ENCODE measurements at places on chromosomes 5 and 9.

DNA sequence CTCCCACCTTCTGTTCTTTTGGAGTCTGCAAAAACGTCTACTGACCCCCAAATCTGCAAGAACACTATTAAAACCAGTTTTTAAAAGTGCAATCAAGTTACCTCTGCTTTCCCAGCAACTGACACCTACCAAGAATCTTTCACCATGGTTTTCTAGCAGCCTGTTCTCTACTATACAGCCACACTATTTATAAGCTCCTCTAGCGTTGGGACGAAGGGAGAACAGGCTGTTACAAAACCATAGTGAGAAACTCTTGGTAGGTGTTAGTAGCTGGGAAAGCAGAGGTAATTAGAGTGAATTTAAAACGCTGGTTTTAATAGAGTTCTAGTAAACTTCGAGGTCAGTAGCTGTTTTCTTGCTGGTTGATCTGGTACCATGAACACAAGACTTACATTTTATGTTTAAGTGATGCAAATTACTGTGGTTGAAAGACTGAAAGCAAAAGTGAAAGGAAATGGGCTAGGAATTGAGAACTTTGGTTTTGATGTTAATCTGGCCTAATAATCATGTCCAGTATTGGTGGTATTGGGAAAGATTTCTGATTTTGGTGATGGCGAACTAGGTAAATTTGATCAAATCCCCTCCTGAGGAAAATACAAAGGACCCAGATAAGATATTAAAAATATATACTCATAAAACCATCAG lies 5.3 kb downstream of the MROH2B start:
- no peak for DNase-seq

- DNase-seq: no peak
Observed at GRCh38 chr5:178768371-178769260, 38.2 kb upstream of the ZNF354A start.

- DNase-seq: no peak
Observed at GRCh38 chr5:143758750-143759149, 53.2 kb upstream of the HMHB1 start.

DNA sequence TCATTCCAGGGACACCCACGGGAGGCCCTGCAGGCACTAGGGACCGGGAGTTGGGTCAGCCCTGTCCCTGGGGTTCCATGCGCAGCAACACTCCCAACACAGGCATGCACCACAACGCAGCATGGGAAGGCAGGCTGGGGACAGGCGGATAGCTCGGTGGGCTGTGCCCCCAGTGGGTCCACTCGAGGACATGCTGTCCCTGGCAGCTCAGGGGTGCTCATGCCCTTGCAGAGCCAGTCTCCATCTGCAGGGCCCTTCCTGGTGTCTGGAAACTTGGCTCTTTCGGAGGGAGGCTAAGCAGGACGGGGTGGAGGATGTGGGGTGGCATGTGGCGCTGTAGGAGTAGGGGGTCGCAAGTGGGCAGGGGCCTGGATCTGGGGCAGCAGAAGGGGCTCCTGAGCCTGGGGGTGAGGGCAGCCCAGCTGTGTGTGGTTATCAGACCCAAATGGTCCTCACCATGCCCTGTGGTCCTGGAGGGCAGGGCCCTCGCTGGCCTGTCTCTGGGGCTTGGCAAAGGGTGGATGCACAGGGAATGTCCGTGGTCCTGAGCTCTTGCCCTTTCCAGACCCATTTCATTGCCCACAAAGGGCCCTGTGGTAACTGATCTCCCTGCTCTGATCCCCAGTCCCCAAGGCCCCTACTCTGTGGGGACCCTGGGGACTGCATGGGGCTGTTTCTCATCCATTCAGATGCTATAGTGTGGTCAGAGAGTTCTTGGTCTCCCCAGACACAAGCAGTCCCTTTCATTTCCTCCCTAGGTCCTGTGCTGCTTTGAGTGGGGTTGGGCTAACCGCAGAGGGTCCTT lies 90.3 kb upstream of the PHYKPL start:
- DNase-seq: no peak

- no peak for DNase-seq
Observed at GRCh38 chr5:158492136-158492535, 607.6 kb downstream of the EBF1 start.

- DNase-seq: no peak
Observed at GRCh38 chr9:26567976-26568375, 324.6 kb downstream of the CAAP1 start.

GRCh38 chr9:250039-250438 lies 35.4 kb downstream of the DOCK8 start:
- no peak for DNase-seq

GRCh38 chr5:122390694-122391093 lies 78.7 kb downstream of the SNCAIP start:
- no peak for DNase-seq

- no peak for DNase-seq
Observed at GRCh38 chr5:60399507-60399906, 300.5 kb downstream of the DEPDC1B start.

DNA sequence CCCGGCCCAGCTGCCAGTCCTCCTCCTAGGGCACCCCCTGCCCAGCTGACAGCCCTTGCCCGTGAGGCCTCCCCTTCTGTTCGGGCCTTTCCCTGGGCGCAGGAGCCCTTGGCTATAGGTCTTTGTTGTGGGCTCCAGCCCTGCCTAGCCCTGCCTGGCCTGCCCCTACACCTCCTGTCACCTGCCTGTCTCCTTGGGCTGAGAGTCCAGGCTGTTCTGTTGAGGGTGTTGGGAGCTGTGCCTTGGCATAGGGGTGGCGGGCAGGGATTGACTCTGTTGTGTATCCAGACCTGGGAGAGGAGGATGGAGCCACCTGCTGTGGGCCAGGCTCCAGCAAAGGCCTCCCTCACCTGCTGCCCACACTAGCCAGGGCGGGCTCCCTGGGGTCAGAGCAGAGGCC lies 11.6 kb downstream of the FCN2 start:
- no peak for DNase-seq

GRCh38 chr9:123250504-123250903 lies 17.9 kb downstream of the STRBP start:
- DNase-seq: no peak

- DNase-seq: no peak
Observed at GRCh38 chr5:128405159-128405558, 132.9 kb downstream of the FBN2 start.

GRCh38 chr5:156359476-156359875 lies 32.5 kb downstream of the SGCD start:
- DNase-seq: no peak

- DNase-seq: no peak
Observed at GRCh38 chr5:36998578-36998977, 122.0 kb downstream of the NIPBL start.

- DNase-seq: no peak
Observed at GRCh38 chr5:11387382-11387781, 516.9 kb downstream of the CTNND2 start.

DNA sequence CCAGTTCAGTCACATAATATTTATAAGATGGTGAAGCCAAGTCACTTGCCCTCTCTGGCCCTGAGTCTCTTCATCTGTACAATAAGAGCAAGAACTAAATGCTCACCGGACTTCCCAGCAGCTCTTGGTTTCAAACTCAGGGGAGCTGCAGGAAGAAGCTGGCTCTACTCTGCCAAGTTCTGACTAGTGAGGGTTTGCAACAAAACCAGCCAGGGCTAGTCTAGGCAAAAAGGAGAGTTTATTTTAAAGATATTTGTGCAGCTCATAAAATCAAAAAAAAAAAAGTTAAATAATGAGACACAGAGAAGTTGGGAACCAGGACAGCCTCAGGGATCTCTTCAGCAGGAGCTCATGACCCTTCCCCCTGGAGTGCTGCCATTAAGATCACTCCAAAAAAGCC lies 107.3 kb downstream of the DOCK2 start:
- no peak for DNase-seq

- no peak for DNase-seq
Observed at GRCh38 chr5:75610201-75610600, 1.1 kb upstream of the ANKDD1B start.

DNA sequence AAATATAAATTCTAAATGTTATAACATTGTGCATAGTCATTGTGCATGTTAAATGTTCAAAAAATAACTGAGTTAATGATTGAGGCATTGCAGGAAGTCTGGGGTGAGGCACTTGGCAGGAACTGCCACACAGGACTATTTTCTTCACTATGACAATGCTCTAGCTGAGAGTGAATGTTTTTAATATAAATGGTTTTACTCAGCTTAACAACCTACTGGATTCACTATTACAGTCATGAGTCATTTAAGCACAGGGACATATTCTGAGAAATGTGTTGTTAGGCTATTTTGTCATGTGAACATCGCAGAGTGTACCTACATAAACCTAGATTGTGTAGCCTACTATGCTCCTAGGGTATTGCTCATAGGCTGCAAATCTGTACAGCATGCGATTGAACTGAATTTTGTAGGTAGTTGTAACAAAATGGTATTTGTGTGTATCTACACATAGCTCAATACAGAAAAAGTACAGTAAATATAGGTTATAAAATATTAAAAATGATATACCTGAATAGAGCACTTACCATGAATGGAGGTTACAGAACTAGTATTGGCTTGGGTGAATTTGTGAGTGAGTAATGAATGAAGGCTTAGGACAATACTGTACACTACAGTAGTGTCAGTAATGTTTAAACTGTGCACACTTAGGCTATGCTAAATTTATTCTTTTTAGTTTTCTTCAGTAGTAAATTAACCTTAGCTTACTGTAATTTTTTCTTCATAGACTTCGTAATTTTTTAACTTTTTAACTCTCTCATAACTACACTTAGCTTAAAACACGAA lies 346.1 kb upstream of the PTGER4 start:
- DNase-seq: no peak

- DNase-seq: no peak
Observed at GRCh38 chr5:6281818-6282217, 96.5 kb downstream of the MED10 start.

DNA sequence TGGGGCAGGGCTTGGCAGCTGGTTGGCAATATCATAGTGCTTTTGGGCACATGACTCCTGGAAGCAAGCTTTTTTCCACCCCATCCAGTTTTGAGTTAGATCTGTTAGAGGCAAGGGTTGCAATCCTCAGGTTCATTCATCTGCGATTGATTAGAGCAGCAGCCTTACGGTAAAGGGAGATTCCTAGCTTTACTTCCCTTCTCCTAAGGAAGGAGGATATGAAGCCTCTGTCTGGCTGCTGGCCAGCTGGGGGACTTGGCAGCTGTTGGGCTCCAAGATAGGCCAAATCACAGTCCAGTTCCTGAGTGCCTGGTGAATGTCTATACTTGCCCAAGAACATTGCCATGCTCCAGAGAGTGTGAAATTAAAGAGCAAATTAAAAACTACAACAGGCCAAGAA lies 113.4 kb upstream of the CCNH start:
- no peak for DNase-seq

GRCh38 chr9:6610073-6610472 lies 35.5 kb downstream of the GLDC start:
- no peak for DNase-seq

DNA sequence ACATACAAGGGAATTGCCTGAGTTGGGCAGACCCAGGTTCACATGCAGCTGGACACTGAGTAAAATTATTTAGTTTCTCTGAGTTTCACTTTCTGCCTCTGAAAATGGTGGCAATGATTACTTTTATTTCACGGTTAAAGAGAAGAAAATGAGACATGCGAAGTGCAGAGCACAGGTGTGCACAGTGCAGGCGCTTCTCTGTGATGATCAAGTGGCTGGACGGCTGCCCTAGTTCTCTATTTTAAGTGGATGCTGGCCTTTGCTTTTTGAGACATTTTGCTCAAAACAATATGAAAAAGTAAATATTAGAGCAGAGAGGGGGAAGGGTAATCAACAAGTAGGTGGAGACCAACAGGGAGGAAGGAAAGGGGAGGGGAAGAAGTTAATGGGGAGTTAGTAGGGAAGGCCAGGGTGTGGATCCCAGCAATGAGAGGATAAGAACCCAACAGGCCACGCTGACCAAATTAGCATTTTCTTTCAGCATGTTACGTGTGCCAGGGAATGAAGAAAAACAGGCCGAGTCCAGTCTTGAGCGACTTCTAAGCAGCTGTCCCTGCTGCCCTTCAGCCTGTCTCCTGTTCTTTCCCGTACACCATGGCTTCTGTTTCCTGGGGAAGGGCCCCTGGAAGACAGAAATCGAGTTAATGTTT lies 16.1 kb downstream of the SNX18 start:
- no peak for DNase-seq

DNA sequence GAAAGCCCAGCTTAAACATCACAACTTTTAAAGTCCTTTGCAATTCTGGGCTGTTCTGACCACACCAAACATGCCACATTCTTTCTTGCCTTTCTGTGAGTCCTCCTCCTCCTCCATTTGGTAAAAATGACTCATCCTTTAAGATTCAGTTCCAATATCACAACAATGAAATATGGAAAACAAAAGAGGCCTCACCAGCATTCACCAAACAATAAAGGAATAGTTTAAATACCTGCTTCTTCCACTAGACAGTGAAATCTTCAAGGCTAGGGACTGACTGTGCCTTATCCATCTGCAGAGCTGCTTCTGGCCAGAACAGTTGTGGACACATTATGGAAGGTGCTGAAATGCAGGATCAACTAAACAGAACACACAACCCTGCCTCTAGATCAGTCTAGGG lies 36.0 kb downstream of the NR6A1 start:
- no peak for DNase-seq

GRCh38 chr9:76725885-76726284 lies 38.4 kb upstream of the PCA3 start:
- DNase-seq: no peak

DNA sequence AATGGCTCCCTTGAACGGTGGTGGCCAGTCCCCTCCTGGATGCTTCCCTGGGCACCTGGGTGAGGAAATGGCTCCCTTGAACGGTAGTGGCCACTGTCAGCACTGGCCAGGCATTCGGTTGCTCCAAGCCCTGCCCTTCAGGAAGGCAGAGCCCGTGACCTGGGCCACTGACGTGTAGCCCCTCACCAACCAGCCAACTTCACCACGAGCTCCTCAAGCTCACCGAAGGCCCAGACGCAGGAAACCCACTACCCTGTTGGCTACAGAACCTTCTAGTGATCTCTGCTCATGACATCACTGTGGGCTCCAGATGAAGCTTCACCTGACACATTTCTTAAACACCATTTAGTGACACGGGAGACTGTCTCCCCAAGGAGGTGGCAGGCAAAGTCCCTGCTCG lies 9.2 kb downstream of the SLC6A3 start:
- no peak for DNase-seq

- no peak for DNase-seq
Observed at GRCh38 chr5:36657563-36657995, 51.2 kb downstream of the SLC1A3 start.

DNA sequence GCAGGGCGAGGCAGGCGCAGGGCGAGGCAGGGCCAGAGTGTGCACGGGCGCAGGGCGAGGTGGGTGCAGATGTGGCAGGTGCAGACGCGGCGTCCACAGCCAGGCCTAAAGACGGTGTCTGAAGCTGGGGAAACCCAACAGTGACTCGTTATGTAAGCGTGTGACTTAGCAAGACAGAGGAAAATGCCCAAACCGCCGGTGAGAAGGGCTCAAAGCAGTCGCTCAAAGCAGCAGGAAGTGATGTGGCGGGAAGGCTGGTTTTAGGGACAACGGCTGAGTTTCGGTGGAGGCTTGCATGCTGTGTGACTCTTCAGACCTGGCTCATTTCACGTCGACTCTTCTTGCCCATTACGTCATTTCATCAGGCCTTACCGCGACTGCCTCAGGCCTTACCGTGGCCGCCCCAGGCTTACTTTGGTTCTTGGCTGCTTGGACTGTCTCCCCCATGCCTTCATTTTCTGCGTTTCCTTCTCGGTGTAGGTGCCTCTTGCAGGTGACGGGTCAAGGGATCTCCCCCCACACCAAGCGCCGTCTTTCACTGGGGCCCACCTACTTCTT lies 50.5 kb upstream of the EXOC3 start:
- DNase-seq: peak; percentile 53

GRCh38 chr5:102583276-102584124 lies 84.7 kb upstream of the SLCO6A1 start:
- DNase-seq: no peak

GRCh38 chr5:56722317-56722716 lies 93.0 kb upstream of the MAP3K1 start:
- no peak for DNase-seq

GRCh38 chr5:50855001-50855400 lies 188.6 kb downstream of the PARP8 start:
- no peak for DNase-seq

All from activated CD4-positive, alpha-beta T cell treated with anti-CD3 and anti-CD28 coated beads, Interleukin-2, amount 50 U/mL, for 1 hour (primary cell).